ENCODE measurements at places on chromosomes 3 and 15. TPM values are rescaled to one million over a fixed set of nuclear protein-coding genes. Genes with fewer than 3 reads are reported as not detected.

DNA sequence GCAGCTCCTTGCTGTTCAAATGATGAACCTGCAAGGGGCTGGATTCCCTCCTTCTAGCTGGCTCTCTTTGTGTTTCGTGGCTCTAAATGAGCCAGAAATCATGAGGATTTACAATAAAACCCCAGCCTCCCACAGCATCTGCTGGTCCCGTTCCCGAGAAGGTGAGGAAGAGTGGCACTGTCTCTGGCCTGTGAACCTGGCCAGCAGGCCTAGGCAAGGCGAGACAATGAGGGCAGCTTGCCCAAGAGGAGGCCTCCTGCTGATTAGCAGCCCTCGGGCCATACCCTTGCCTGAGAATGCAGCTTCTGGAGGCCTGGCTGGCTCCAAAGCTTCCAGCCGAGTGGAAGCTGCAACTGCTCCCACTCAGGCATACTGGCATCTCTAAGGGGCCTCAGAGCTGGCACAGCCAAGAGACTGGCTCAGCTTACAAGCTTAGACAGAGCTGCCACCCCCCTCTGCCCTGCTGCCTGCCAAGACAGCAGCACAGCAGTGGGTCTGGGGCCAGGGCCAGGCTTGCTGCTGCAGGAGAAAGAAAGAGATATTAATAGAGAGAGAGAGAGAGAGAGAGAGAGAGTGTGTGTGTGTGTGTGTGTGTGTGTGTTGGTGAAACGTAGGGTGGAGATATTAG lies 76.5 kb downstream of the HMG20A start:
- no peak for DNase-seq

DNA sequence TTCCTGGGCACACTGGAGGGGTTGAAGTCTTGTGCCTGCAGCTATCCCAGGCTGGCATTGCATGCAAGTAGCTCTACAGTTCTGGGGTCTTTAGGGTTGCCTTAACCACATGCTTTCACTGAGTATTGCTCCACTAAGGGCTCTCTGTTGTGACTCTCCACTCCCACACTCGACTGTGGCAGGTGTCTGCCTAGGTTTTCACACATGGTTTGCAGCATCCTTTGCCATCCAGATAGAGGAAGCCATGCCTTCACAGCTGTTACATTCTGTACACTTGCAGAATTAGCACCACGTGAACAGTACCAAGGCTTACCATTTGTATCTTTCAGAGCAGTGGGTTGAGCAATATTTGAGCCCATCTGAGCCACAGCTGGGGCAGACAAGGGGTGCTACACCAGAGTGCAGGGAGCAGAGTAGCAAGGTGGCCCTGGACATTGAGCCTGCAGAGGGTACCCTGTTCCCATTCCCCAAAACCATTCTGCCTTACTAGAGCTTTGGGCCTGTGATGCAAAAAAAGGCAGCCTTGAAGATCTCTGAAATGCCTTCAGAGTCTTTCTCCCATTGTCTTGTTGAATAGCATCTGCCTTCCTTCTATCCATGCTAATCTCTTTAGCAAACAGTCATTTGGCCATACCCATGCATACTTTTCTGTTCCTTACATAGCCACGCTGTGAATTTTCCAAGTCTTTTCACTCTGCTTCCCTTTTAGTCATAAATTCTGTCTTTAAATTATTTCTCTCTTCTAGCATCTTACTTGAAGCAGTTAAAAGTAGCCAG lies 95.2 kb upstream of the PLCL2 start:
- DNase-seq = no peak

- DNase-seq = no peak
These were observed 287.7 kb downstream of the ZNF385D start for GRCh38 chr3:21463319-21463718.

- no peak for DNase-seq
These were observed 20.7 kb downstream of the IGSF11 start for GRCh38 chr3:119013951-119014350.

DNA sequence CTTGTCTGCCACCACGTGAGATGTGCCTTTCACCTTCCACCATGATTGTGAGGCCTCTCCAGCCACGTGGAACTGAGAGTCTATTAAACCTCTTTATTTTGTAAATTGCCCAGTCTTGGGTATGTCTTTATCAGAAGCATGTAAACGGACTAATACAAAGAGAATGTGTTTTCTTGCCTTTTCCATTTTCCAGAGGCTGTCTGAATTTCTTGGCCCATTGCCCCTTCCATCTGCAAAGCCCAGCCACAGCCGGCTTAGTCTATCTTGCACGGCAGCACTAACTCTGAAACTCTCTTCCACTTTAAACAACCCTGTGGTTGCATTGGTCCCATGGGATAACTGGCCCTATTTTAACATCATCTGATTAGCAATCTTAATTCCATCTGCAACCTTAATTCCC lies 215.3 kb downstream of the LRTM1 start:
- no peak for DNase-seq

- peak; percentile 84 for DNase-seq
These were observed 55.3 kb upstream of the CA12 start for GRCh38 chr15:63436872-63437375.

GRCh38 chr15:93360318-93360717 lies 271.3 kb upstream of the RGMA start:
- DNase-seq = no peak

- DNase-seq = no peak
These were observed 51.6 kb upstream of the SLC6A11 start for GRCh38 chr3:10764259-10765051.

DNA sequence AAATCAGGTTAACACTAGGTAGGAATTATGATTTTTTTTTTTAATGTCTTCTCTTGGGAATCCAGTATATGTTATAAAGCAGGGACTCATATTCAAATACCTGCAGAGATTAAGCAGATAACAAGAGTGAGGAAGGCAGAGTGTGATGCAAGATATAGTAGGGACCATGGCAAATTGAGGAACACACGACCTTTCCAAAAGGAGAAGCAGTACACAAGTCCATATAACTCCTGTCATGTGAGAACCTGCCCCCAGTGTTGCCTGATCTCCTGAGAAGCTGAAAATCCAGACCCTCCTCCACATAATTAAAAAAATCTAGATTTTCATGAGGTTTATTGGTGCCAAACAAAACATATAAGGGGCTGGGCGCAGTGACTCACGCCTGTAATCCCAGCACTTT lies 3.6 kb downstream of the RFC4 start:
- DNase-seq = no peak

DNA sequence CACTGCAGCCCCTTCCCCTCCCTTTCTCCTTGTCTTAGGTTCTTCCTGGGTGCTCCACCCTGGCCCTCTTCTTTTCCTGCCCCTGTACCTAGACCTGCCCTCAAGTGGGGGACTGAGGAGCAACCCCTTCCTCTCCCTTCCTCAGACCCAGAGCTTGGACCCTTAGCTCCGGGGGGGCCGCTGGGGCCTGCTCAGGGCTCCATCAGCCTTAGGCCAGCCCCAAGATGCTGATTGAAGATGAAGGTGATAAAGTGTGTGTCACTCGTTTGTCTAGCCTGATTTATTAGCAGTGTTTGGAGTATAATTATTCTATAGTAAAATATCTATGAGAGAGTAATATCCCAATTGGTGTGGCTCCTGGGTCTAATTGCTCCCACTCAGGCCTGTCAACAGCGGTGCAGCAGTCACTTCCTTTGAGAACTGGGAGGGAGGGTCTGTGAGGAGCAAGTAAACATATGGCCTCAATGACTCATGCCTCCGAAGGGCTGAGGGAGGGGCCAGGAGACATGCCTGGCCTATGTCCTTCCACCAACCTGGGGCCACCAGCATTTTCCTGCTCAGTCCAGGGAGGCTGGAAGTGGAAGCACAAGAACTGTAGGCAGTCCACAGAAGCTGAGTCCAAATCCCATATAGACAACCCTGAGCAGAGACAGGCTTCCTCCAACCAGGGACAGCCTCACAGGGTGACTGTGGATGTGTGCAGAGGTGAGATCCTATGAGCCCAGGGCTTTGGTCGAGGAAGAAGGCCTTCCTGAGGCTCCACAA lies 123.2 kb downstream of the DNAJB8 start:
- DNase-seq = no peak

- no peak for DNase-seq
These were observed 48.4 kb upstream of the SPTSSB start for GRCh38 chr3:161419555-161420333.

DNA sequence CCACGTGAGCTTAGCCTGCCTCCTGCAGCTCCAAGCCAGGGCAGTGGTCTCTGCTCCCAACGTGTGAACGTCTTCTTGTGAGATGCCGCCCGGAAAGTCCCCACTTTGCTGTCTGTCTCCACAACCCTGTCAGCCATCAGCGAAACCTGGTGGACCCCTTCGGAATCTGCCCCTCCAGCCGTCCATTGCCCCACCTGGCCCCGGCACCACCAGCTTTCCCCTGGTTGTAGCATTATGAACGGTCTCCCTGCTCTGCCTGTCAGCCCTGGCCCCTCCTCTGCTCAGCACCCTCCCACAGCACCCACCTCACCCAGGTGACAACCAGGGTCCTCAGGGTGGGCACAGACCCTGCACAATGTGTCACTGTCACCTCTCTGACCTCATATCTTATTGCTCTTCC lies 71.1 kb downstream of the HMCES start:
- no peak for DNase-seq

DNA sequence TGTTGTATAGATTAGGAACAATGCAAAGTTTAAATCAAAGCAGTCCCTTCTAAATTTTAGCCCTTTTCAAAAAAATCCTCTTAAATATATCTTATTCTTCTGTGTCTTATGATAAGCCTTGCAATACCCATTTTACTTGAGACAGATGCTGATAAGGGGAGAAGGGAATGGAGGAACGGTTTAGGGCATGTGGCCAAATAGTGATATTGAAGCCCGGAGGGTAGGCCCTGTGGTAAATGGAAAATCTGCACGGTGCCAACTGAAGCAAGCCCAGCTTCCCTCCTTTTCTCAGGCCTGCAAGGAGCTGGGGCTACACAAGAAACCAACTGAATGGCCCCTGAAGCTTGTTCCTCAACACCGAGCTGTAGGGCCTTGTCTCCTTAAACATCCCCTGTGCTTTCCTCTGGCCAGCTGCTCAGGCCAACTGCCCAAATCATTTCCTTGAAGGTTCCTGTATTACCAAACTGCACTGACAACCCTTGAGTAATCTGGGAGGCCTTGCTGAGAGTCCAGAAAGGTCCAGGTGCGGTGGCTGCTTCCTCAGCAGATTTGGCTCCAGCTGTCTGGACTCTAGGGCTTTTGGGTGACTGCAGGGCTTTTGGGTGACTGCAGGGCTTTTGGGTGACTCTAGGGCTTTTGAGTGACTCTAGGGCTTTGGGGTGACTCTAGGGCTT lies 67.2 kb downstream of the NCEH1 start:
- DNase-seq = no peak

DNA sequence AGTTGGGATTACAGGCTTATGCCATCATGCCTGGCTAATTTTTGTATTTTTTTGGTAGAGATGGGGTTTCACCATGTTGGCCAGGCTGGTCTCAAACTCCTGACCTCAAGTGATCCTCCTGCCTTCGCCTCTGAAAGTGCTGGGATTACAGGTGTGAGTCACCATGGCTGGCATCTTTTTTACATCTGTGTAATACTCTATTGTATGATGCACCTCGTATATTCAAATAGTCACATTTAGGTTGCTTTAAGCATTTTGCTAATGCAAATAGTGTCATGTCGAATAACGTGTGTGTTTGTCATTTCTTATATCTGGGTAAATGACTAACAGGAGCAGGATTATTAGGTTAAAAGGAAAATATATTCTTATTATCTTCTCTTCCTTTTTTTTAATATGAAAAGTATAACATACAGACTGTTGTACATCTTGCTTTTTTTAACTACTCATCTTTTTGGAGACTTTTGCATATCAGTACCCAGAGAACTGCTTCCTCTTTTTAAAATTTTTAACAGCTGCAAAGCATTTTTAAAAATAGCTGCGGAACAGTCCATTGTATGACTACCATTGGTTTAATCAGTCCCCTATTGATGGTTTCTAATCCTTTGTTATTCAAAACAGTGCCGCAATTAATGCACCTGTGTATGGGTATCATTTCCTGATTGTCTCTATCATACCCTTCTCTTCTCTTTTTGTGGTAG lies 13.4 kb downstream of the SCAMP5 start:
- no peak for DNase-seq

DNA sequence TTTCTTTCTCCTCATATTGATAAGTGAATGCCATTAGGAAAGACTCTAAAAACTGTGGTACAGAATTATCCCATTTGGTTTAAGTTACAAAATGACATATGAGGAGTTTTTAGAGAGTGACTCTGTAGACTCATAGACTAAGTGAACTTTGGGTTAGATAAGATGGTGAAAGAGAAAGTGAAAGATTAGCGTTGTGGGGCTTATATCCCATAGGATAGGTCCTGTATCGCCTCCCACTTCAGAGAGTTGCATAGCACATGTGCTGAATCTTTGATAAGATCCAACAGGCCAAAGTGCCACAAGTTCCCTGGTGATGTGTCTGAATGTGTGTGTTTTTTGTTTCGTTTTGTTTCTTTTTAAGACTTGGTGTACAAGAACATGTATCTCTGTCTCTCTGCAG lies 666.9 kb downstream of the MECOM start:
- DNase-seq = no peak

DNA sequence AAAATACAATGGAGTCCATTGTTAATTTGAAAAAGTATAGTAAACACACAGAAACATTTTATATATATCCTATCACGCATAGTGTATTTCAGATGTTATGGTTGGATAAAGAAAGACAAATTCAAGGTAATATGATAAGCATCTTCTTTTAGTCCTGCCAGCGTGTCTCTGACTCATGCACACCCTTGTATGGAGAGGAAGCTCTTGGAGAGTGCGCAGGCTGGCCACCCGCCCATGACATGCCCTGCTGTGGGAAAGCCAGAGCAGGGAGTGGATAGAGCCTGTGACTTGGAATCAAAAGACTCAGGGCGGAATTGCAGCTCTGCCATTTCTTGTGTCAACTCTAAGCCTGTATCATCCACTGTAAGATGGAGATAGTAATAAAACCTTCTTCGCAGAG lies 23.0 kb upstream of the COPG1 start:
- DNase-seq = no peak

DNA sequence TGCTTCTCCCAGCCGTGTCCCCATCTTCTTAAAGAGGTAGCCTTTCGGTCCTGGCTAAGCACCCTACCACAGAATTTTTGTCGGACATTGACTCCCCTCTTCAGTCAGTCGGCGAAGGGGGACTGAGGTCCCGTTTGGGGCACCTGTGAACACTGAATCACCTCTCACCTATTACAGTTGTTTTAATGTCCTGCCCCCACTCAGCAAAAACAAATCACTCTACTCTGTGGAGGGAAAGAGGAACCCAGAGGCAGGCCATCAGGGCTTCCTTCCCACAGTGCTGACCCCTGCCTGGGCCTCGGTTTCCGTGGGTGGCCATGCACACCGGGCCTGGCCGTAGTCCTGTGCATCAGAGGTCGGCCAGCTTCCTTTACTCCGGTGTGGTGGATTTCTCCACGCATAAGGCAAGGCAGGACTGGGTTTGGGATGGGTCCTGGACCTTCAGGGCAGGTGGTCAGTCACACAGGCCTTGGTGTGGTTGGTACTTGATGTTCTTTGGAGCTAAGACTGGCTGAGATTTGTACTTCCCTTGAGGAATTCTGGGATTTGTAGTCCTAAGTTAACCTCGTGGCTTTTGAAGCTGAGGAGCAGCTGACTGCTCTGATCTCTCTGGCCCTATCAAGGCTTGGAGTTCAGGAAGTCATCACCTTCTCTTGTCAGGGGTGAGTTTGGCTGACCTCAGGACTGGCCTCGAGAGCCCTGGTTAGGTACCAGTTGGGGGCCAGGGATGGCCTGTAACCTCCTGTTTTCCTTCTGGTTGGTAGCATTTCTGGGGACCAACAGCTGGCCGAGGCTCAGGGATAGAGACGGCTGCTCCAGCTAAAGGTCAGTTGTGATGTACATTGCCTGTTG lies 627 bp upstream of the FAM131A start:
- no peak for DNase-seq

Gene ALDH1A2
- total RNA-seq = not detected

Gene CYP8B1
- not detected for total RNA-seq

Gene TRAK1
- total RNA-seq = 19.7 TPM

Gene GNAT1
- total RNA-seq = not detected

Gene TNFAIP8L3
- total RNA-seq = not detected
